ENCODE measurements at places on chromosomes 4 and X. TPM values are rescaled to one million over a fixed set of nuclear protein-coding genes. Genes with fewer than 3 reads are reported as not detected.

Gene NOX1
- total RNA-seq, result 0.18 TPM

DNA sequence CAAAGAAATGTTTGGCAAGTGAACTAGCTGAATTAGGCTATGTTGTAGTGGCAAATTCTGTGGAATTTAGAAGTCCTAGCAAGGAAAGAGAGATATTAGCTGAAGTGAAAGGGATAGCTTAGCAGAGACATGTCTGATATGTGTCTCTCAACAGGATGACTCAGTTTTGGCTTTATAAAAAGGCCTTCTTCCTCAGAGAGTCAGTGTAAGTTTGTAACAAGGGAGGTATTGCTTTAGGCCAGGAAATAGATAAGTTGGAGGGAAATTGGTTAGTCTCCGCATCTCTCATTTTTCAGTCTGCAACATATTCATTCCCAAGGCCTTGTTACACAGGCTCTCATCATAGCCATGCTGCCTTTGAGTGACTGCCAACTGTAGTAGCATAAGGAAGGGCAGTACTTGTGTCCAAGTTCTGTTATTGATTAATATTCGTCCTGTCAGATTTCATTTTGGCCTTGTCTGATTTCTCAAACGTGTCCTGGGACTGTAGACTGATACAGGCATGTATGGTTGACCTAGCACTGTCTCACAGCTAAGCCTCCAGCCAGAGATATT, 4.0 kb downstream of the TMEM164 start:
- DNase-seq, result peak; percentile 34

- DNase-seq, result no peak
Measured at GRCh38 chrX:150360331-150360730, 2.8 kb upstream of the MAMLD1 start.

DNA sequence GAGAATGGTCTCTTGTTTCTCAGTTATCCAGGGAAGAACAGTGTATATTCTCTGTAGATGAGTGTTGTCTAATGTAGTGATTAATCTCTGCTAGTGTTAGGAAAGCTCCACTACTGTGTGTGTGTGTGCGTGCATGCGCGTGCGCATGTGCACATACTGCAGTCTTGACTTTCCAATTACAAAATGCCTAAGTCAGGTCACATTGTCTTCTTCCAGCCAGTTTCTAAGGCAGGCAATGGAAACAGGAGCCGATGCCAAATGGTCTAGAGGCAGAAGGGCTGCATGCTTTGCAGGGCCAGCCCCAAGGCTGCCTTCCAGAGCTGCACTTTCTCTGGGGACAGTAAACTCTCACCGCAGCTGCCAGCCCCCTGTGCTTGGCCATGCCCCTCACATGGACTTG, 30.5 kb upstream of the NAP1L5 start:
- no peak for DNase-seq

DNA sequence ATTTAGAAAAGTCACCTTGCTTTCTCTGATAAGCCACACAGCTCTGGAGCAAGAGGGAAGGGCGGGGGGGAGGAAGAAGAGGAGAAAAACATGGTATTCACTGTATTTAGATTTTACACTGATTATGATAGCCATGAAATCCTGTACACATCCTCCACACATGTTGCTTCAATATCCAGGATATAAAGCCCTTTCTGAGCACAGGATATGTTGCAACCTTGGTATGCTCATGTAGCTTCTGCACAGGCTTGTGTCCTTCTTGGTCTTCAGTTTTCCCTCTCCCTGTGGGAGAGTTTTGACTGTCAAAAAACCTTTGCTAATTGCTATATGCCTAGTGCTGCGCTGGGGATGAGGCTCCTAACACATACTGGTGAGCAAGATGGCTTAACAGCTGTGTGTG, 61.9 kb upstream of the DAPP1 start:
- DNase-seq, result no peak

DNA sequence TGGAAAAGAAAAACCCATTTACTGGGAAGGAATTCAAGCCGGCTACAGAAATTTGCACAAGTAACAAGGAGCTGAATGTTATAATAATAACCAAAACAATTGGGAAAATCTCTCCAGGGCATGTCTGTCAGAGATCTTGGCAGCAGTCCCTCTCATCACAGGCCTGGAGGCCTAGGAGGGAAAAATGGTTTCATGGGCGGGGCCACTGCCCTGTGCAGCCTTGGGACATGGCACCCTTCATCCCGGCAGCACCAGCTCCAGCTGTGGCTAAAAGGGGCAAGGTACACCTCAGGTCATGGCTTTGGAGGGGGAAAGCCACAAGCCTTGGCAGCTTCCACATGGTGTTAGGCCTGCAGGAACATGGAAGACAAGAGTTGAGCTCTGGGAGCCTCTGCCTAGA, 513.1 kb upstream of the CNKSR2 start:
- DNase-seq, result no peak

Gene MSX1
- total RNA-seq, result 34.9 TPM

DNA sequence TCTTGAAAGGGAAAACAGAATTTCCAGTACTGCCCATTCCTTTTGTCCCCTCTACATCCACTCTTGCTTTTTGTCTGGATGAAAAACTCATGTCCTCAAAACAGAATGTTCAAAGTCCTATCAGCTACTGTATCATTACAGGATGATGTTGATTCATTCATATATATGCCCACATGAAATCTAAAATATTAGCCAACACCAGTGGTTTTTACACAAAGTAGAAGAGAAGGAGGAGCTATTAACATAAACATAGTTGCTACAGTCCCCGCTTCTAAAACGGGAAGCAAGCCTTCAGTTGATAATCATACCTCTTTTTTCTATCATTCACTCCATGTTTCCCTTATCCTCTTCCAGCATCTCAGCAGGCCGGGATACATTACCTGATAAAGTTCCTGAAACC, 7.7 kb upstream of the THOC2 start:
- no peak for DNase-seq

Gene NSD2
- total RNA-seq, result 67.4 TPM

Gene MAGEA2
- total RNA-seq, result 87.1 TPM

Gene NSDHL
- total RNA-seq, result 36.7 TPM

DNA sequence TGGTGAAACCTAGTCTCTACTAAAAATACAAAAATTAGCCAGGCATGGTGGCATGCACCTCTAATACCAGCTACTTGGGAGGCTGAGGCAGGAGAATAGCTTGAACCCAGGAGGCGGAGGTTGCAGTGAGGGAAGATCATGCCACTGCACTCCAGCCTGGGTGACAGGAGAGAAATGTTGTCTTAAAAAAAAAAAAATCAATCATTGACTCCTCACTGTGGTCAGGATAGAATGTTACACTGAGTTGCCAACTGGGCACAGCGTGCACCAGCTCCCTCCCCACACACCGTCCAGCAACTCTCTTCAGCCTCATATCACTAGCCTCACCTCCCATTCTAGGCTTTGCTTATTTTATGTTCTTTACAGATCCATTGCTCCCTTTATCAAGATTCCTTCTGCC, 79.5 kb downstream of the CHRNA9 start:
- no peak for DNase-seq

DNA sequence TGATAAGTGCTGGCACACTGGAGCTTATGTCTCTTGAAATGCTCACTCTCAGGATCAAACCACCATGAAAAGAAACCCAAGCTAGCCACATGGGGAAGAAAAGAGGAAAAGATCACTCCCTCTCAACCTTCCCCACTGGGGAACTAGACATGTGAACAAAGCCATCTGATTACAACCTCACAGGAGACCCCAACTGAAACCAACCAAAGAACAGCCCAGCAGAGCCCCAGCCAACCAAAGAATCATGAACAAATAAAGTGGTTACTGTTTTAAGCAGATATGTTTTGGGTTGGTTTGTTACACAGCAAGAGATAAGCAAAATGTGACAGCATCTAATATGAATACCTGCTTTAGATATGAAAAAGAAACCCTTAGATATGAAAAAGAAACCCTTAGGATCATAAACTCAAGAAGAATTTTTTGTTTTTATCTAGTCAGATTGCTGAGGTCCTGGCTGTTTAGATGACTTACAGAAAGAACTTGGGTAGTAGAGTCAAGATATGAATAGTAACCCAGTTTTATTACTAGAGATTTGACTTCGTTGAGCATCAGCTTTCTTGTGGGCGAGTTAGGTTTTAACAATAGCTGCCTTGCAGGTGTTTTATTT, 23.7 kb upstream of the TLR7 start:
- no peak for DNase-seq

Data from HT1080 (cell line).